ENCODE measurements at places on chromosomes 11 and 22.
A peak's percentile ranks its signal among the peaks of the same experiment; 100 is the strongest.

DNA sequence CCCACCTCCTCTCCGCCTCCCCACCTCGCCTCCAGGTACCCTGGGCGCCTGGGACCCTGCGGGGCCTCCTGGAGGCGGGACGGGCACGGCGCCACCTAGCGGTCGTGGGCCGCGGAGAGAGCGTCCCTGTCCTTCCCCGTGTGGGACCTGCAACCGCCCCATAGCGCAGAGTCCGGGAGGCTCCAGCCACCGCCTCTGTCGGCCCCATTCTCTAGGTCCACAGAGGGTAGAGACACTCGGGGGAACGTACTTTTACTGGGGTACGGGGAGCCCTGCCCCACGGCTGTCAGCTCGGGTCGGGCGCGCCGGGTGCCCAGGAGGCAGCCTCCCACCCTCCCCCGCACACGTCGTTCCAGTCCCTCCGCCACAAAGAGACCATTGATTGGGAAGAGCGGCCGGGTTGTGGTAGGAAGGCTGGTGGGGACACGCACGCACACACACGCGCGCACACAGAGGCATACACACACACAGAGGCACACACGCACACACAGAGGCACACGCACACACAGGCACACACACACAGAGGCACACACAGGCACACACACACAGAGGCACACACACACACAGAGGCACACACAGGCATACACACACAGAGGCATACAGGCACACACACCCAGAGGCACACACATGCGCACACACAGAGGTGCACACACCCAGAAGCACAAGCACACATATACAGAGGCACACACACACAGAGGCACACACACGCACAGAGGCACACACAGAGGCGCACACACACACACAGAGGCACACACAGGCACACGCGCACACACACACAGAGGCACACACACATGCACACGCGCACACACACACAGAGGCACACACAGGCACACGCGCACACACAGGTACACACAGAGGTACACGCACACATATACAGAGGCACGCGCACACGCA lies 12.6 kb upstream of the NECTIN1 start:
- peak; percentile 56 for DNase-seq

GRCh38 chr22:27905653-27906052 lies 13.4 kb downstream of the PITPNB start:
- no peak for DNase-seq

- DNase-seq, result no peak
Observed at GRCh38 chr11:117610045-117610444, 187.0 kb downstream of the DSCAML1 start.

GRCh38 chr11:17428925-17429324 lies 40.5 kb upstream of the KCNJ11 start:
- DNase-seq, result no peak

Data from neuronal stem cell (in vitro differentiated cells).